ENCODE measurements at places on chromosomes 6 and 20. TPM values are rescaled to one million over a fixed set of nuclear protein-coding genes. Genes with fewer than 3 reads are reported as not detected.

The KIF25 gene
- not detected for total RNA-seq

The HUS1B gene
- 0.69 TPM for total RNA-seq

The FAM184A gene
- total RNA-seq = 0.22 TPM

The C20orf144 gene
- total RNA-seq = under 0.01 TPM

The CST4 gene
- total RNA-seq = not detected

The TRIM40 gene
- not detected for total RNA-seq

The SMIM8 gene
- total RNA-seq = 2.5 TPM

The HCRTR2 gene
- total RNA-seq = not detected

The CYB5R4 gene
- 4.5 TPM for total RNA-seq

The RAD21L1 gene
- not detected for total RNA-seq

The SCRT2 gene
- total RNA-seq = not detected

The RIMS1 gene
- 29.5 TPM for total RNA-seq

The HLA-DRB5 gene
- total RNA-seq = not detected

The RRAGD gene
- 0.43 TPM for total RNA-seq

The ITPR3 gene
- total RNA-seq = 18.3 TPM

The B3GAT2 gene
- total RNA-seq = under 0.01 TPM

The PPDPF gene
- total RNA-seq = 14.0 TPM

The PSMB9 gene
- 27.8 TPM for total RNA-seq

The EEF1A2 gene
- total RNA-seq = 7.9 TPM

The LKAAEAR1 gene
- not detected for total RNA-seq

The FGD2 gene
- not detected for total RNA-seq

The PTCHD4 gene
- 15.0 TPM for total RNA-seq

The MEP1A gene
- not detected for total RNA-seq

The OR2B6 gene
- total RNA-seq = not detected

The KATNA1 gene
- 21.1 TPM for total RNA-seq

The HEY2 gene
- total RNA-seq = under 0.01 TPM

The ZNF322 gene
- 16.6 TPM for total RNA-seq

The MAP7 gene
- 0.60 TPM for total RNA-seq

The SERAC1 gene
- 12.2 TPM for total RNA-seq

The LGSN gene
- total RNA-seq = not detected

The TMC2 gene
- total RNA-seq = not detected

The MMP24 gene
- 0.11 TPM for total RNA-seq

The SLC17A2 gene
- total RNA-seq = not detected

The NDUFAF5 gene
- total RNA-seq = 11.7 TPM

The CRISP2 gene
- not detected for total RNA-seq
